ENCODE measurements at places on chromosomes 11 and 22.

DNA sequence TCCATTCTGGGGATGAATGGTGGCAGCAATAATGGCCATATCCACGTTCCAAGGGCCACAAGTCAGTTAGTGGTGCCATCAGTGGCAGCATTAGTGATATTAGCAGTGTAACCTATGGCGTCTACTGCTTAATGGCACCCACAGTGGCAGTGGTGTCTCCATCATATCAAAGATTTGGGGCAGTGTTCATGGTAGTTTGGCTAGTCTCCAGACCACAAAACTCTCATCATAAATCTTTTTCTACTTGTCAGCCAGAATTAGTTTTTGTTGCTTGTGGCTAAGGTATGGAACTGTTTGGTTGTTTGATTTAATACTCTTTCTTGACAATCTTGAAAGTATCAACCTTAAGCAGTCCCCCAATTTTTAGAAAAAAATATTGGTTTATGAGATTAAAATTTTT lies 45.1 kb upstream of the DEUP1 start:
- DNase-seq: no peak

DNA sequence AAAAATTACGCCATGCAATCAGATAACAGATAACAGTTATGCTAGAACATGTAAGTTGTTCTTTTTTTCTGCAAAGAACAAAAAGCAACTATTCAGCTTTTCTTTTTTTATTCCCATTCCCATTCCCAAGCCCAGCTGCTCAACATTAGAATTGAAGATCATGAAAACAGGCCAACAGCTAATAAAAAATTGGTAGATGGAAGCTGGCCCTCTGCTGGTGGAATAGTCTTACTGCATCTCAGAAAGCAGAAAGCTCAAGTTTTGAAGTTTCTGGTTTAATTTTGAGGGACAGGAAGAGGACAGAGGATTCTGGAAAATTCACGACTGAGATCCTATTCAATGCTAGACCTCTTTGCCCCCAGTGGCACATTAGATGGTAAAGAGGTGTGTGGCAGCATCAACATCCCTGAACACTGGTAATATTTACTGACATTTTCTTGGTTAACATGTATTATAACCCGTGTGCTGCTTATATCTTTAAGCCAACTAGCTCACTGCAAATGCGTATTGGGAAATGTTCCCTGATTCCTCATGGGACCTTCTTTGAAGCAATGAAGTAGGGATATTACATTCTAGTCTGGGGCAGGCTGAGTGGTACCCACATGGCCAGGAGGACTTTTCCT lies 591.2 kb downstream of the OPCML start:
- no peak for DNase-seq

DNA sequence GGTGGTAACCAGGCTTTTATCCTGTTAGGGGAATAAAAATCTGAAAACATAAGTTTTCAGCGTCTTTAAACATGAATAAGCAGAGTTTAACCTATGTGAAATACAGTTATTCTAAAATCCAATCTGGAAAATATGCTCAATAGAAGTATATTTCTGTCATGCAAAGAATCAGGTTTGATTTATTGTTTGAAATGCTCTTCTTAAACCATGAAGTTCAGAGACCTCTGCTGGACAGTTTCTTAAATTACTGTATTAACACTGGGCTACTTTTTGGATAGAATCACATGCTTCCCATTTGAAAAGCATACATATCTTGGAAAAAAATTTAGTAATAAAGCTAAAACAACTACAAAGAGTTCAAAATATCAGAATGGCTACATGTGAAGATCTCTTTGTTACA lies 25.4 kb downstream of the APIP start:
- DNase-seq: no peak

DNA sequence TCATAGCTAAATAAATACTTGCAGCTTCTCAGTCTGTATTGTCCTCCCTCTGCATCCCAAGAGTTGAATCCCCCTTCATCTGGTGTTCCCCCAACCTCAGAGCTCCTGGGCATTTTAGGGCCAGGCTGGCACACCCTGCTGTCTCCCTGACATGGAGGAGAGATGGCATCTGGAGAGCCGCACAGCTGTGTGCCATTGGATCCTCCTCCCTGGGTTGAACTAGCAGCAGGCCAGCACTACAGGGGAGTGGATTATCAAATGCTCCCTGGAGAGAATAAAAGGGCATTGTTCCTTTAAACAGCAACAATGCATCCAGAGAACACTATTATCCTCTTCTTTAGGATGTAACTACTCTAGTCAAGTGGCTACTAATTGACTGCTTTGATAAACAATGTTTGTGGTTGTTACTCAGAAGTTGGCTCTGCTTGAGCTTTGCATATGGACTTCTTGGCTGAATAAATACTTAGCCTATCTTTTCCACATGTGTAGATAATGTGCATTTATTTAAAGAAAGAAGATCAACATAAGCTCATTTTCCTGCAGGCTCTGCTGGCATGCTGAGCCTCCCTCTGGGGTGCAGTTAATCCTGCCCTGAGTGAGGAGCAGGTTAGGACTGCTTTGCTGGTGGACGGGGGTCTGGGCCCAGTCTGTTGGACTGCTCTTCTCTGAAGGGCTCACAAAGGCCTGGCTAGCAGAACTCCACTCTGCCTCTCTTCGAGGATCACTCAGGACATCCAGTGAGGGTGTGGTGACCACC lies 897.2 kb downstream of the TBC1D22A start:
- no peak for DNase-seq

GRCh38 chr11:126669416-126669815 lies 313.9 kb downstream of the ST3GAL4 start:
- DNase-seq: no peak

DNA sequence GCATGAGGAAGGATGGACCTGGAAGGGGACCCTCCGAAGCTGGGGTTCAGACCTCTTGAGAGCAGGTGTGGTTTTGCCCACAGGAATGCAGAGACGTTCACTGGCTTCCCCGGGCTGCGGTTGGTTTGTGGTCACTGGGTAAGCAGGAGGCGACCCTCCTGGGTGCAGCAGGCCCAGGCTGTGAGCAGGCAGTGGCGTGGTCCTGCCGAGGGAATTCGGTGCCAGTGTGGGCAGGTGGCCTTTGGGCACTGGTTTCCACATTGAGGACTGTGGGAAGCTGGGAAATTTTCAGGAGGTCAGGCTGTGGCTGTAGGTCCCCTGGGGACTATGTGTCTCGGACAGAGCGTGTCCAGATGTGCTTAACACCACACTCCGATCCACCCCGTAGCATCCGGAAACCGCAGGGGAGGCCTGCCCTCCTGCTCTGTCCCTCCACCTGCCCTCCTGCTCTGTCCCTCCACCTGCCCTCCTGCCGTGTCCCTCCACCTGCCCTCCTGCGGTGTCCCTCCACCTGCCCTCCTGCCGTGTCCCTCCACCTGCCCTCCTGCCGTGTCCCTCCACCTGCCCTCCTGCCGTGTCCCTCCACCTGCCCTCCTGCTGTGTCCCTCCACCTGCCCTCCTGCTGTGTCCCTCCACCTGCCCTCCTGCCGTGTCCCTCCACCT lies 27.5 kb downstream of the TPCN2 start:
- no peak for DNase-seq
